ENCODE measurements at places on chromosomes 13 and 19.

- DNase-seq, result no peak
These were observed 10.8 kb downstream of the FFAR2 start for GRCh38 chr19:35458731-35459391.

GRCh38 chr13:44837250-44837649, 152.0 kb downstream of the NUFIP1 start:
- DNase-seq, result no peak

- DNase-seq, result no peak
These were observed 32.8 kb downstream of the SLC15A1 start for GRCh38 chr13:98719527-98720250.

DNA sequence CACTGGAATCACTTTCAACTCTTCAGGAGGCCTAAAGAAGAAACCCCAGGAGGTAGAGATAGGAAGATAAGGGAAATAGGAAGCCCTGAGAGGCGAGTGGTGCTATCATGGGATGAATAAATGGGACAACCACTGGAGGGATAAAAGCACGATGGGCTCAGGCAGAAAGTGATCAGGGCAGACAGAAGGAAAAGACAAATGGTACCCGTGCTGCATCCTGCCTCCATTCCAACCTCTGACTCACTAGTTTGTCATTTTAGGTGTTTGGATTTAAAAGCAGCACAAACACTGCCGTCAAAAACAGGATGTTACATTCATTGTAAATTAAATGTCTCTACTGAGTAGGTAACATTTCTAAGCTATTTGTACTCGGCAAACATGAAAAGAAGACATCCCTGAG, 314.3 kb upstream of the HTR2A start:
- DNase-seq, result no peak

DNA sequence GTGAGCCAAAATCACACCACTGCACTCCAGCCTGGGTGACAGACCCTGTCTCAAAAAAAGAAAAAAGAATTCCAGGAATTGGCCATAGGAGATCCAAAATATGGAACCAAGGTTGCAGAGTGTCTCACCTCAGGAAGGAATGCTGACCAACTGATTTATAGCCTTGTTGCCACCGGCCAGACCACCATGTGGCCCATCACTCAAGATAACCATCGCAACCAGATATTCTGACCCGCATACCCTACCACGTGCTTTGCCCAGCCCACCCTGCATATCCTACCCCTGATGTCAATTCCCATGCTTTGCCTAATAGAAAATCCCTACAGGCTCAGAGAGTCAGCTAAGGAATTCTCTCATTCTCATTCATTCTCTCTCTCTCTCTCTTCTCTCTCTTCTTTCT, 95.1 kb upstream of the DOCK9 start:
- no peak for DNase-seq

DNA sequence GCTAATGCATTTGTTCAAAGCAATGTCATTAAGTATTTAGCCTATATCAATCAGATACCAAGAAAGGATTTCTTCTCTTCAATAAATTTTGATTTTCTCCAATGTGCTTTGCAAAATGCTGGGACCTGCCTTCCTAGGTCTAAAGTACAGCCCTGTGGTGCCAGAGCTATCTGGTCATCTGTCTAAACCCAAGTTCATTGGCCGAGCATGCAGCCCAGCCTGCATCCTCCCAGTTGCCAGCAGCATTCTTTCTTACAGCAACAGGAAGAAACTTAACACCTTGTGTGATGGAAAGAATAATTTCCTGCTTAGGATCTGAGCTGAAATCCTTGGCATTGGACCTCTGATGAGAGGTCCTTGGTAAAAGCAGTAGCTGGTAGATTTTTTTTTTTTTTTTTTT, 310.0 kb downstream of the RBM26 start:
- no peak for DNase-seq

GRCh38 chr13:46761174-46761573, 35.8 kb downstream of the ESD start:
- DNase-seq, result no peak

DNA sequence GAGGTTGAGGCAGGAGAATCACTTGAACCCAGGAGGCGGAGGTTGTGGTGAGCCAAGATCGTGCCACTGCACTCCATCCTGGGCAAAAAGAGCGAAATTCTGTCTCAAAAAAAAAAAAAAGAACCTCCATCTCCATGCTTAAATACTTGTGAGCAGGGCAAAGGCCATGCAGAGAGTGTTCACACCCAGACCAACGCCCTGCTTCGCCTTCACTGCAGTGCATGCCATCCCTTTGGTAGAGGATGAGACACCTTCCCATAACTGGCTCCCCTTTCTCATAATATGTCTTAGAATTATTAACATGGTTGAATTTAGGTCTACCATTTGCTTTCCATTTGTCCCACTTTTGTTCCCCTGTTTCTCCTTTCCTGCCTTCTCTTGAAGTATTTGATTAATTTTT, 15.4 kb downstream of the BBC3 start:
- no peak for DNase-seq

GRCh38 chr13:107139006-107139405, 571.1 kb upstream of the ARGLU1 start:
- no peak for DNase-seq

DNA sequence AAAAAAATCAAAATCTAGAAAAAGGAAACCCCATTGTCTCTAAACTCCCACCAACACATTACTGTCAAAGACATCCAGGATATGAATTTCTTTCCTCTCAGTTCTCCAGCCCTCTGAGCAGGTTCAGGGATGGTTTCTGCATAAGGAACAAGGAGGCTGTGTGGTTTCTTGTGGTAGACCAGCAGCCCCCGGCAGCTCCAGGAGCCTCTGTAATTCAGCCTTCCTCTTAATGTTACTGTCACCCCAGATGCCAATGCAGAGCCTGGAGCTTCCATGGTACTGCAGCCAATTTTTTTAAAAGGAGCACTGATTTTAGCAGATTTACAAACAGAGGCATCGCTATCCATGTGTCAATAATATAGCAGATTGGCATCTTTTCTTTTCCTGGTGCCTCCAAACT, 100.6 kb upstream of the FAM216B start:
- no peak for DNase-seq

DNA sequence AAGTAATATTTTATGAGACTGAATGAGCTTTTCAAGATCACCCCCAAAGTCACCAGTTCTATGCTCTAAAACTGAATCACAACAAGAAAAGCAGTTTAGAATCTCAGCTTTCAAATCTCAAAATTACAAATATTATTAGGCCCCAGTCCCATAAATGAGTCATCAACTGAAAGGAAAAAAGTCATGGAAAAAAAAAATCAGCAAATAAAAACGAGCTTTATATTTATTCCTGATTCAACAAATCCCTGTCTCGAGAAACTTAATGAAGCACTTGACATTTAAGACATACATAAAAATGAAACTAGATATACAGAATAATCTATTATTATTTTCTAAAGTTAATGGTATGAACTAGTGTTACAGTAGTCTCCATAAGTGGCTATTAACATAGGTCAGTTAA, 203.0 kb downstream of the DIAPH3 start:
- DNase-seq, result no peak

- DNase-seq, result no peak
These were observed 217.9 kb upstream of the SLITRK5 start for GRCh38 chr13:87453244-87453643.

GRCh38 chr13:69213396-69213795, 894.2 kb upstream of the ATXN8OS start:
- DNase-seq, result no peak

DNA sequence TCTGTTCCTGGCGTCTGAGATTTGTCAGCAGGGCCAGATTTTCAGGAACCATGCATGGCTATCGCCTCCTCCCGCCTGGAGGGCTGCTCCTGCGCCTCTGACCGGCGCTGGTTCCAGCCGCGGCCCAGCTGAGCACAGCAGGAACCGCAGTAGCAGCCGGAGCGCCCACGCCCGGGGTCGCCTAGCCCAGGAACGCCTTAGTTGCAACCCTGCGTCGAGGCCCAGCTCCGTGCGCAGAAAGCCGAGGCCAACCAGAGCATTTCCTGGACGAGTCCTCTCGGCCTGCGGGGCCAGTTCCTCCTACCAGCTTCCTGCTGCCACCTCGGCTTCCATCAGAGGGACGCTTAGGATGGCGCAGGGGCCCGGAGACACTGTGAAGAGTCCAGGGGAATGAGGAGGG, 74.9 kb downstream of the ZNF492 start:
- DNase-seq, result no peak

- DNase-seq, result no peak
These were observed 6.9 kb upstream of the PLEKHF1 start for GRCh38 chr19:29658221-29658991.

DNA sequence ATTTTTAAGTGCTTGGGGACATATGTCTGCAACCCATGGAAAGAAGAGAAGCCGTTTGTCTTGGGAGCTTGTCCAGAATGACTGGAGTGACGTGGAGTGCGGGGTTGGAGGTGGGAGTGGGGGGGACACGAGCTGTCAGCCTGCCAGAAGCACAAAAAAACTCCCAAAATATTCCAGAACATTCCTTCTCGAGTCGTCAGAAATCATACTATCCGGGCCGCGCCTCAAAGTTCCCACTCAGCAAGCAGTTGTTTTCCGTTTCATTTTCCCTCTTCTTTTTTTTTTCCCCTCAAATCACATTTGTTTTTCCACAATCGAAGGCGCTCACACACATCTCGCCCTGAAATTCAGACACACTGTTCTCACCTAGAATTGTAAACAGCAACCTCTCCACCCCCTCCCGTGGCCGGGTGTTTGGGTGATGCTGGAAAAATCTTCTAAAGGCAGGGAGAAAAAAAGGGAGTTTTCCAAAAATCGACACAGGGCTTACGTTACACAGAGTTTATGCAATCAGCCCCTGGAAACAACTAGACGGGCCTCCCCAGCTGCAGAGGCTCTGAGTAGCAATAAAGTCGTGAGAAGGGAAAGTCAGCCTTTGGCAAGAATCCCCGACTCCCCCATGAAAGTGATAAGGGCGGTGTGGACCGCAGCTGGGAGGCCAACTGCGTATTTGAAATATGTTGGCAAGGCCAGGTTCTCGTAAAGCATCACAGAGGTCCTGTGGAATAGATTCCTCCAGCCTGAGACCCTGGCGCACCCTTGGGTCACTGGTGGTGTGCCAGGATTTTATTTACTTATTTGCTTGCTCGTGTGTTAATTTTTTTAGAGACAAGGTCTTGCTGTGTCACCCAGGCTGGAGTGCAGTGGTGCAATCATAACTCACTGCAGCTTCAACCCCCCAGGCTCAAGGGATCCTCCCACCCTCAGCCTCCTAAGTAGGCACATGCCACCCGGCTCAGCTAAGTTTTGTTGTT, 31.2 kb upstream of the KLF2 start:
- DNase-seq, result peak; percentile 26

- DNase-seq, result no peak
These were observed 7.6 kb upstream of the CABP5 start for GRCh38 chr19:48051335-48052033.

GRCh38 chr19:2775556-2776430, 7.3 kb downstream of the SGTA start:
- no peak for DNase-seq

DNA sequence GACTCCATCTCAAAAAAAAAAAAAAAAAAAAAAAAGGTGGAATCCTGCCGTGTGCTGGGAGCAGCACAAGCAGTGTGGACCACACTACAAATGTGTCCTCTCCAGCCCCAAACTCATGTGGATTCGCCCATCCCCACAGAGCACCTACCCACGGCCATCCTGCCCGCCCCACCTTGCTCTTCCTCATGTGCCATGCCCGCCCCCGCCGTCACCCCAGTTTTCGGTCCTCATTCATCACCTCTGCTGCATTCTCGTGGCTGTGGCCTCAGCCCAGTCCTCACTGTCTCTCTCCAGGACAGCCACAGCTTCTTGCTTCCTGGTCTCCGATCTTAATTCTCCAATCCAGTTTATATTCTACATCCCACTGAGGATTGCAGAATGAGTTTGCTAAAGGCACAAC, 80.0 kb upstream of the TM9SF2 start:
- DNase-seq, result no peak

- DNase-seq, result no peak
These were observed 154.4 kb downstream of the GGACT start for GRCh38 chr13:100434010-100434763.

GRCh38 chr19:53947624-53948023, 15.1 kb upstream of the CACNG8 start:
- no peak for DNase-seq

- no peak for DNase-seq
These were observed 29.4 kb downstream of the KLF12 start for GRCh38 chr13:74104661-74105275.

GRCh38 chr19:46620716-46621115, 4.2 kb downstream of the PTGIR start:
- DNase-seq, result no peak

GRCh38 chr13:59367904-59368303, 795.8 kb downstream of the DIAPH3 start:
- DNase-seq, result no peak

DNA sequence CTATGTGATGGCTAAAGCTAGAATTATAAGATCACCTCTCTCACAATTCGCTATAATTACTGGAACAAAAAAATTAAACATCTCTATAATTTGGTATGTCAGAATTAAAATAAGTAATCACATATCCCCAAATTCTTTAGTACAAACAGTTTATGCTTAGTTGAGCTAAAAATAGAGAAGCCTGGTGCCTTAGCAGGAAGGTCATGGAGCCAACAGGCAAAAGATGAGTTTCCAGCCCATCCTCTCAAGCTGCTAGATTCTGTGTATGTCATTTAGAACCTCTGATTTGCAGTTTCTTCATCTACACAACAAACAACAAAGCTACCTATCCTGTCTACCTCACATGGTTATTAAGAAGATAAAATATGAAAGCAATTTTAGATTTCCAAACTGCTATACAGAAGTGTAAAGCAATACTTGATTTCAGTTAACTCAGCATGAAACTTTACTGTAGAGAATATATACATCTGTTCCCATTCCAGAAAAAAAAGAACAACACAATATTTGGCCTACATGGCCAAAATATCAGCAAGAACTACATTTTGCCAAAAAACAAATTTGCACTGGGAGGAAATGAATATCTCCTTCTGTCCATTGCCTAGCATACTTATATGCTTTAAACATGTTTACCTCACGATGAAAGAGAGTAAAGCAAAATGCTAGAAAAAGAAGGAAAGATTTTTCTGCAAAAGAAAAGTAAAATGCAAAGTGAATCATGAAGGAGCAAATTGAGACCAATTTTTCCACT, 294.0 kb upstream of the MIR17HG start:
- DNase-seq, result no peak

DNA sequence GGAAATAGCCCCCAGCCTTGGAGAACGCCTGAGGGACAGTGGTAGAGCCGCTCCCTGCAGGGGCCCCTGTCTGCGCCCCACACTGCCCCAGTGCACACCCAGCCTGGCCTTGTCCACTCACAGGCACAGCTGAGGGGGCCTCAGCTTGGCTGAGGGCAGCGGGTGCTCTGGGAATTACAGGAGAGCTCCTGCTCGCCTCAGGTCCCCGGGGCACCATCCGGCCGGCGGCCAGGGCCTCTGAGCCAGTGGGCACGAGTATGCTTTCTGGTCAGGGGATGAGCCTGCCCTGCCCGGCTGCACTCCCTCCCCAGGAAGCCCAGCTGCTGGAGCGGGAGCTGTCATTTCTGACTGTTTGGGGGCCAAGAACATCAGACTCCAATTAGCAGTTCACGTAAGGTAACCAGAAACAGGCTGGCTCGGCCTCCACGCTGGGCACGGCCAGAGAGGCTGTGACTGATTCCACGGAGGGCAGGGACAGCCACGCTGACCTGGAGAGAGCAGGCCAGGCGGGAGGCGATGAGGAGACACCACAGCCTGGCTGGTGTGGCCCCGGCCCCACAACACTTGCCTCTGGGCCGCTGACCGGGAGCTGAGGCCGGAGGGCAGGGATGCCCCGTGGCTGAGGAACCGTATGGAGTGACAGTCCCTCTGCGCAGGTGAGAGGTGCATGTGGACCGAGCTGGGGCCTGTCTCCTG, 15.4 kb downstream of the CEBPG start:
- no peak for DNase-seq

All from GOT3 (cell line).